Sciatic nerve (tissue), 2 donors: ENCODE measurements at places on chromosomes 3 and 15.

DNA sequence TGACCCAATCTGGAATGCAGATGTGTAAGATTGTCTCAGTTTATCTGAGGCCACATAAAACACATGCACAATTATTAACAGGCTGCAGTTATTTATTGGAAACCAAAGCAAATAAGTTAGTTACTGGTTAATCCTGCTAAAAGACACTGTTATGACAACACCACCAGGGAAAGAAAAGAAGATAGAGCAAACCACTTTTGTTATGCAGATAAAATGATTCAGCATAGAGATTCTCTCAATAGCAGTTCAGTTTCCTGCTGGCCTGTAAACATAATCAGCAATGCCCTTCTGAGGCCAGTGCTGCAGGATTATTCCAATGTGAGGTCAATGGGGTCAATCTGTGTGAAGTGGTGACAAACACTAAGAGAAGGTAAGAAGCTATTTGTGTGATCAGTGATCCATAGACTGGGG is 244.4 kb downstream of the ZBTB20 start:
- no peak for DNase-seq

DNA sequence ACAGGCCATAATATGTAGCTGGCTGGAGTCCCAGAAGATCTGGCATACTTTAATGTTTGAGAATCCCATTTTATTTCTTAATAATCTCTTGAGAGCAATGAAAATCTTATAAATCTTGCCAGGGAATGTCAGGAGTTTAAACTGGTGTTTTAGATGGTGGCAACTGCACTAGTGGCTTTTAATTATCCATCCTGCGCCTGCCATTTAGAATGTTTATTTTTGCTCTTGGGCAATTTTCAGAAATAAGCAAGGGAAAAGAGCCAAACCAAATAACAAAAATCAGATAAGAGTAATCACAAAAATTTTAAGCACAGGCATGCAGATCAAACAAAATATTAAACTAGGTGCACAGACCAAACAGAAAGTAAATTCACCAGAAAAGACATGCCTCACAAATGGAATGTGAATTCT is 41.9 kb upstream of the UBP1 start:
- DNase-seq: no peak

GRCh38 chr3:128910006-128910405 is 30.6 kb downstream of the ACAD9 start:
- peak; percentile 49 for DNase-seq

- no peak for DNase-seq
Observed at GRCh38 chr15:83200589-83200988, 7.0 kb downstream of the HDGFL3 start.

GRCh38 chr3:82050382-82050781 is 288.9 kb upstream of the GBE1 start:
- DNase-seq: no peak

DNA sequence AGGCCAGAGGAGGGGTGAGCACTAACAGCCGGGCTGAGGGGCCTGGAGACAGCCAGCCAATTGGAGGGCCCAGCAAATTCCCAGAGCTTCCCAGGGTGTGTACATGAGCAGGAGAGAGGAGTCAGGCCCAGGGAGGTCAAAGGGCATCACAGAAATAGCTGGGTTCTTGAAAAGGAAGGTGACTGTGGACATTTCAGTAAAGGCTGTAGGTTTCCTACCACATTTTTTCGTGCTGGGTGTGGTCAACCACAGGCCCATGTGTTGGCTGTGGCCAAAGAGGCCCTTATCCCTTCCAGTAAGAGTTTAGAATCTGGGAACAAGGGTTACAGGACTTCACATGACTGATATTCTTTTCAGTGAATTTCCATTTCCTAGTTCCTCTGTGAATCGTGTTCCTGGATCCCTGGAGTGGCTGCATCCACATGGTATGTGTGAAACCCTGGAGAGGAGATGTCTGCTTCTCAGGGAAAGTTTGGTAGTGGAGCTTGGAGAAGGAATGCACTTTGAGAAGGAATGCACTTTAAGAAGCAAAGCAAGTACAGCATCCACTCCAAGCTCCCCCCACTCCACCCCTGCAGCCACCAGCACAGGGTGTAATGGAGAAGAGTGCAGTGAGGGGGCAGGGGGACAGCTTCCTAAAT is 73.2 kb upstream of the HEG1 start:
- no peak for DNase-seq

GRCh38 chr3:176870451-176870850 is 326.8 kb downstream of the TBL1XR1 start:
- no peak for DNase-seq
